ENCODE measurements at places on chromosomes 6 and 20. TPM values are rescaled to one million over a fixed set of nuclear protein-coding genes. Genes with fewer than 3 reads are reported as not detected.

Gene CTSZ
- total RNA-seq = 43.6 TPM

DNA sequence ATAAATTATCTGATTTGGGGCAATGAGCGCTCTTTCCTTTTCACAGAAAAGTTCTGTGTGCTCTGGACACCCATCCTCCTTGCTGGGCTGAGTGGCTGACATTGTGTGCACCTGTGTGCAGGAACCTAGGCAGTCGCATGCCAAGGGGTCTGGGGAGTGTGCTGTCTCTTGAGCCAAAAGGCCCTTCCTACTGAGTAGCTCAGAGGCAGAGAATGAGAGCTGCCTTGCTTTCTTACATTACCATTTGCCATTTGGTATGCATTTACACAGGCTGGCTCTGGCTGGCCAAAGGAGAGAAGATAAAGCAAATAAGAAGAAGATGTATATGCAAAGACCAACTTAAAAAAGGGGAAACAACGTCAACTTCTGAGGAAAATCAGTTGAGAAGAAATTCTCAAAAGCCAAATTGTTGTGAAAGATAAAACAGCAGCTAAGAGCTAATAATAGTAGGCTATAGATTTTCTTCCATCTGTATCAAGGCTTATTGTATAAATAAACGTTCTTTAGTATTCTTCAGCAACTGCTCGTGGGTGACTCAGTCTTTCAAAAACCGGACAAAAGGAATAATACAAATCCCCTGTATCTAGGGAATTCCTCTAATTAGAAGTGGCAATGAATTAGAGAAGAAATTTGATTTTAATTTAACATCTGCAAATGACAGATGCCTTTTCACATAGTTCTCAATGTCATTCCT lies 121.9 kb downstream of the INSM1 start:
- DNase-seq = peak; percentile 68
- H3K36me3 ChIP-seq = no peaks in the 10 kb centered on the region
- no peaks in the 10 kb centered on the region for H3K27me3 ChIP-seq

DNA sequence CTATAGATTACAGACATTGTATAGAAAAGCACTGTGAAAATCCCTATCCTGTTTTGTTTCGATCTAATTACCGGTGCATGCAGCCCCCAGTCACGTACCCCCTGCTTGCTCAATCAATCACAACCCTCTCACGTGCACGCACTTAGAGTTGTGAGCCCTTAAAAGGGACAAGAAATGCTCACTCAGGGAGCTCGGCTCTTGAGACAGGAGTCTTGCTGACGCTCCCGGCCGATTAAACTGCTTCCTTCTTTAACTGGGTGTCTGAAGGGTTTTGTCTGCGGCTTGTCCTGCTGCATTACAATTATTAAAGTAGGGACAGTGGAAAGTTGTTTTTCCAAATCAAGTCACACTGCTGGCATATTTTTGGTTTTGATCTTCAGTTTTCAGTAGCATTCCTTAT lies 2.6 kb downstream of the TXLNB start:
- no peak for DNase-seq
- H3K36me3 ChIP-seq = no peaks in the 10 kb centered on the region
- H3K27me3 ChIP-seq = no peaks in the 10 kb centered on the region
- peaks cover 6% of the 10 kb centered on the region for H3K4me1 ChIP-seq

GRCh38 chr6:139521338-139521737 lies 146.9 kb upstream of the CITED2 start:
- H3K36me3 ChIP-seq = no peaks in the 10 kb centered on the region
- no peak for DNase-seq
- peaks cover 6% of the 10 kb centered on the region for H3K4me1 ChIP-seq
- no peak overlapping the region for H3K4me3 ChIP-seq

Gene OPRL1
- 0.36 TPM for total RNA-seq

Gene OPRM1
- not detected for total RNA-seq

- no peak for DNase-seq
- no peaks in the 10 kb centered on the region for H3K4me1 ChIP-seq
- no peaks in the 10 kb centered on the region for H3K27me3 ChIP-seq
- H3K27ac ChIP-seq = no peak overlapping the region
Observed at GRCh38 chr6:91521999-91522398, 935.1 kb upstream of the MAP3K7 start.

DNA sequence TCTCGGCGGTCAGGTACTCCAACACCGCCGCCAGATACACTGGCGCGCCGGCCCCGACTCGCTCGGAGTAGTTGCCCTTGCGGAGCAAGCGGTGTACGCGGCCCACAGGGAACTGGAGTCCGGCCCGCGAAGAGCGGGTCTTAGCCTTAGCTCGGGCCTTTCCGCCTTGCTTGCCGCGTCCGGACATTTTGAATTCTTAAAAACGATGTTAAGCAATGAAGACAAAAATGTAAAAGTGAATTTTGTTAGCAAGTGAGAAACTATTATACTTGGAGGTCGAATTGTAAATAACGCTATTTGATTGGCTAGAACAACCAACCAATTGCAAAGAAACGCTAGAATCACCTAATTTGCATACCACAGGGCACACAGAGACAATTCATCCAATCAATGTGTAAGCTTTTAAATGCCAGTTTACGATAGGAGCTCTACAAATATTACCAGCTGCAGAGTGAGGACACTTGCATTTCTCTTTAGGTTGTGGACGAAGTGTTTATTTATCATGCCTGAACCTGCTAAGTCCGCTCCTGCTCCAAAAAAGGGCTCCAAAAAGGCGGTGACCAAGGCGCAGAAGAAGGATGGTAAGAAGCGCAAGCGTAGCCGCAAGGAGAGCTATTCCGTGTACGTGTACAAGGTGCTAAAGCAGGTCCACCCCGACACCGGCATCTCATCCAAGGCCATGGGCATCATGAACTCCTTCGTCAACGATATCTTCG lies 112.0 kb downstream of the HFE start:
- peak; percentile 97 for DNase-seq
- H3K4me3 ChIP-seq = peak overlapping the region; percentile 55
- no peaks in the 10 kb centered on the region for H3K27me3 ChIP-seq
- no peaks in the 10 kb centered on the region for H3K36me3 ChIP-seq
- no peaks in the 10 kb centered on the region for H3K4me1 ChIP-seq

DNA sequence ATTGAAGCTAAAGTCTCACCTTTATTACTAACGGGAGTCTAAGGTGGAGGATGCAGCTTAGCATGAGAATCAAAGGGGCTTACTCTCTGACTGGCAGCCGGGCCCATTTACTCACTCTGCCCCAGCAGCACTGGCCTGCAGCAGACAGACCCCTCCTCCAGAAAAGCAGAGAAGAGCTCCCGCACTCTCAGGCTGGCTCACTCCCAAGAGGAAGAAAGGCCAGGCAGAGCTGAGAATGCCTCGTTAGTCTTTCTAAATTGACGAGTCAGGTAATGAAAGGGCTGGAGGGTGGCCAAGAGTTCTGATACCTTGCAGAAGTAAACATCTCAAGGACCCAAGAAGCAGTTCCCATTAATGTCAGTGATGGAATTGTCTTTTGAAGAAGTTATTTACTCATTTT lies 44.5 kb upstream of the IL20RA start:
- H3K27ac ChIP-seq = no peak overlapping the region
- no peaks in the 10 kb centered on the region for H3K4me1 ChIP-seq
- H3K27me3 ChIP-seq = peaks cover 14% of the 10 kb centered on the region
- H3K4me3 ChIP-seq = no peak overlapping the region
- DNase-seq = no peak

Gene PTCHD4
- total RNA-seq = 0.72 TPM

GRCh38 chr6:104227508-104227907 lies 632.2 kb downstream of the HACE1 start:
- no peaks in the 10 kb centered on the region for H3K27me3 ChIP-seq
- no peaks in the 10 kb centered on the region for H3K4me1 ChIP-seq
- H3K36me3 ChIP-seq = no peaks in the 10 kb centered on the region
- no peak overlapping the region for H3K27ac ChIP-seq
- DNase-seq = no peak
- no peak overlapping the region for H3K4me3 ChIP-seq

GRCh38 chr6:137498481-137499190 lies 4.4 kb upstream of the OLIG3 start:
- no peaks in the 10 kb centered on the region for H3K4me1 ChIP-seq
- H3K27ac ChIP-seq = no peak overlapping the region
- peaks cover 57% of the 10 kb centered on the region for H3K27me3 ChIP-seq
- no peak overlapping the region for H3K4me3 ChIP-seq

Gene C6orf163
- total RNA-seq = 1.7 TPM

DNA sequence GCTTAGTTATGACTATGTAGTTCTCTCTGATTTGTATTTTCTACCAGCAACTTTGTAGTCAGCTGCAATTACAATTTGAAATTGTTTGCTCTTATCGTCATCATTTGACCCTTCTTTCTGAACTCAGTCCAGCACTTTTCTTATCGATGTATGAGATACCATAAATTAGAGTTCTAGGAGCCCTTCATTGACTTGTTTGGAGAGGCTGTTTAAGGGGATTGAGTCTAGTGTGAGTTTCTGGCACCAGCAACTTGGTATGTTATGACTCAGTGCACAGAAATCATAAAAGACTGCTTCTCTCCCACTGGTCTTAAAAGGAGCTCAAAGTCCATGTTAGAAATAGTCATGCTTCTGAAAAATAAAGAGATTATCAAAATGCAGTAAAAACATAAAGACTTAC lies 190.3 kb downstream of the TENT5A start:
- no peak overlapping the region for H3K27ac ChIP-seq
- DNase-seq = peak; percentile 89
- H3K4me1 ChIP-seq = no peaks in the 10 kb centered on the region
- no peaks in the 10 kb centered on the region for H3K27me3 ChIP-seq
- H3K4me3 ChIP-seq = no peak overlapping the region

Gene PTGIS
- 1.6 TPM for total RNA-seq

GRCh38 chr6:92176666-92177065 lies 1242.7 kb downstream of the EPHA7 start:
- H3K4me1 ChIP-seq = no peaks in the 10 kb centered on the region
- DNase-seq = no peak
- no peak overlapping the region for H3K27ac ChIP-seq
- no peaks in the 10 kb centered on the region for H3K36me3 ChIP-seq
- no peaks in the 10 kb centered on the region for H3K27me3 ChIP-seq

Gene TCF19
- 14.2 TPM for total RNA-seq

DNA sequence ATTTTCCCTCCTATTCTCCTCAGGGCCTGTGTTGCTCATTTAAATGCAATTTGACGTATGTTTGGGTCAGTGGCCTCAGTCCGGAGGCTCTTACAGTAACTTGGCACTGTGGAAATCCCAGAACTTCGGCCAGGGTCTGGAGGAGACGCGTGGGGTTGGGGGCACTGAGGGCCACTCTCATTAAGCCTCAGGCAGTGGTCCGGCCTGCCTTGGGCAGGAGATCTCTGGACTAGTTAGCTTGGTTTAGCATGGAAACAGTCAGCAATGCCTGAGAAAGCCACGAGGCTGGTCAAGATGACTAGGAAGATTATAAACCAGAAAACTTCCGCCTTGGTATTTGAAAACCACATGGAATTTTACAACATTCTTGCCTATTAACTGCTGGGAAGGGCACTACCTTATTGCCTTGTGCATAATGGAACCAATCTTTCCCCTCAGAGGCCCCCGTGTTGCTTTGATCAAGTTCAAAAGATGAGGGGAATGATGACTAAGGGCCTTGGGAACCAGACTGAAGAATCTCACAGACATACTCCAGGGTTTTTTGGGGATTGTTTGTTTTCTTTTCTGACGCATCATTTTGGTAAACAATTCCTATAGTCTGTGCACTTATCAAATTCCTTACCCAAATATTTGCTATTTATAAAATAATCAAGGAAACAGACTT lies 206.0 kb upstream of the PREP start:
- peaks cover 20% of the 10 kb centered on the region for H3K4me1 ChIP-seq
- H3K4me3 ChIP-seq = no peak overlapping the region
- H3K36me3 ChIP-seq = no peaks in the 10 kb centered on the region

Gene EMILIN3
- total RNA-seq = under 0.01 TPM

Gene GPX5
- not detected for total RNA-seq

GRCh38 chr6:170317076-170317475 lies 10.5 kb downstream of the FAM120B start:
- DNase-seq = no peak
- H3K4me3 ChIP-seq = no peak overlapping the region
- peaks cover 15% of the 10 kb centered on the region for H3K36me3 ChIP-seq
- H3K4me1 ChIP-seq = 0 out of 2 replicates have a peak, but pooled peaks cover 4% of the 10 kb centered on the region
- H3K27me3 ChIP-seq = no peaks in the 10 kb centered on the region

DNA sequence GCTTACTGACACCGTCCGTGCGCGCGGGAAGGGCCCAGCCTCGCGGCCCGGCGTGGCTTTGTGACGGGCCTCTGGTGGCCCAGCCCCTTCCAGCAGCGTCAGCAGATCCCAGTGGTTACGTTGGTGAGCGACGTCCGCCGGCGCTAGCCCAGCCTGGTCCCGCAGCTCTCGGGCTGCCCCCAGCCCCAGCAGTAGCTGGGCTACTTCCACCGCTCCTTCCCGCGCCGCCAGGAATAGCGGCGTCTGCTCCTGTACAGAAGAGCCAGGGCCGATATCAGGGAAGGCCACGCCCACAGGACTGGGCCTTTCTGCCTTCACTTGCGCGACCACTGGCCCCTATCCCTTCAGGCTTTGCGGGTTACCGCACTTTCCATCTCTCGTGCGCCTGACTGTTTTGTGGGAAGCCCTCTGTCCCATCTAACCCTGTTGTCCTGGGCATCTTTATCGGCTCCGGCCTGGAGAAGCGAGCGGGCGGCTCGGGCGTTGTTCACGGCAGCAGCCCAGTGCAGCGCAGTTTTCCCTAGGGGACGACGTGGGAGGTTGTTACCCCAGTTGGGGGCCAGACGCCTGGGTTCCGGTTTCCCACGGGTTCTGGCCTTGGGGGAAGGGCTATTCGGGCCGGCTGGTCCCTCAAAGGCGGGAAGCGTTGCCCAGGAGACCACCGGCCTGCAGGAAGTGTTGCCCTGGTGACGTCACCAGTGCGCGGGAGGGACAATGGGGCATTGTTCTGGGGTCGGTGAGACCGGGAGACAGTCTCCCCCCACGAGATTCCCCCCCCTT lies 3.6 kb upstream of the GPSM3 start:
- no peaks in the 10 kb centered on the region for H3K36me3 ChIP-seq
- peak; percentile 88 for DNase-seq
- peaks cover 3% of the 10 kb centered on the region for H3K27me3 ChIP-seq
- H3K4me3 ChIP-seq = peak overlapping the region; percentile 67

Gene SLC17A1
- not detected for total RNA-seq

DNA sequence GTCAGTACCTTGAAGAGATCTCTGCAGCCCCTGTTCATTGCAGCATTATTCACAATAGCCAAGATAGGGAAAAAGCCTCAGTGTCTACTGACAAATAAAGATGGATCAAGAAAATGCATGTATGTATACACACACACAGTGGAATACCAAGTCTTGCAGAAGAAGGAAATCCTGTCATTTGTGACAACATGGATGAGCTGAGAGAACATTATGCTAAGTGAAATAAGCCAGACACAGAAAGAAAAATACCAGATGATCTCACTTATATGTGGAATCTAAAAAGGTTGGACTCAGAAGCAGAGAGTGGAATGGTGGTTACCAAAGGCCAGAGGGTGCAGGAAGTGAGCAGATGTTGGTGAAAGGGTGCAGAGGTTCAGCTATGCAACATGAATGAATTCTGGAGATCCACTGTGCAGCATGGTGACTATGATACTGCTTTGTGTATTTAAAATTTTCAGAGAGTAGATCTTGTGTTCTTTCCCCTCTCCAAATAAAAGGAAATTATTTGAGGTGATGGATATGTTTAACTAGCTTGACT lies 11.0 kb upstream of the SLC22A1 start:
- no peak overlapping the region for H3K4me3 ChIP-seq
- H3K4me1 ChIP-seq = no peaks in the 10 kb centered on the region

GRCh38 chr6:157196391-157196790 lies 126.9 kb downstream of the TMEM242 start:
- no peak for DNase-seq
- peaks cover 44% of the 10 kb centered on the region for H3K36me3 ChIP-seq
- H3K27ac ChIP-seq = no peak overlapping the region

GRCh38 chr6:23477586-23477985 lies 648.4 kb upstream of the NRSN1 start:
- H3K36me3 ChIP-seq = no peaks in the 10 kb centered on the region
- H3K4me3 ChIP-seq = no peak overlapping the region
- peak; percentile 52 for DNase-seq
- no peaks in the 10 kb centered on the region for H3K27me3 ChIP-seq
